NCI-H82 (cell line): ENCODE measurements at places on chromosomes 11 and 22.
A peak's percentile ranks its signal among the peaks of the same experiment; 100 is the strongest.

GRCh38 chr11:120235024-120235628 lies 4.8 kb upstream of the POU2F3 start:
- DNase-seq: peak; percentile 83

- DNase-seq: no peak
Measured at GRCh38 chr11:3947061-3947460, 91.6 kb downstream of the STIM1 start.

GRCh38 chr11:1072821-1073231 lies 1.8 kb upstream of the MUC2 start:
- DNase-seq: no peak

GRCh38 chr11:118956847-118957469 lies 860 bp downstream of the UPK2 start:
- no peak for DNase-seq
